CD4-positive, alpha-beta T cell treated with Interleukin-6 at 100 ng/mL for 8 hours (primary cell): ENCODE measurements at places on chromosomes 5 and 9.

DNA sequence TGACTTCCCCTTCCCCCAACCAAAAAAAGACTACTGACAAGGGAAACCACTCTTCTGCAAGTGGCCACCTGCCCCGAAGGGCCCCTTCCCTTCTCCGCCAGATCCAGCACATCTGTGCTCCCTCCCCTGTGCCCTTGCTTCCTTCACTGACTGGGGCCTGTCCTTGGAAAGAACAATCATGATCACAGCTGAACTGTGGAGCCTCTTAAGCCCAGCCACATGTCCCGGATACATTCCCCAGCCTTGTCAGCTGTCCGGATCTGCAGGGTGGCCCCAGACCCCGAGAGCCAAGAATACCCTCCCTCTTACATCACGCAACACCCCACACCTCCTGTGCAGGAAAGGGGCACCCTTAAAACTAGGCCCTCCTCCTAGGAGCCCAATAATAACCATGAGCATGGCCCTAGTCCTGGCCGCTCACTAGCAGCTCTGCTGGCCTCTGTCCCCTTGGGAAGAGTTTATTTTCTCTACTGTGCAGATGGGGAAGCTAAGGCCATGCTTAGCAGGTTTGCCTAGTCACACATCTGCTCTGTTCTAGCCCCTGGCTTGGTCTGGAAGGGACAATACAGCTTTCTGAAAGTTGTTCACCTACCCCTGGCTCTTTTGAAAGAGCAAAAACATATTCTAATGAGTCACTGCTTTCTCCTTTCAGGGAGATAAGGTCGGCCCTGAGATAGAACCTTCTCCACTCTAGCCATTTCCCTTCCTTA lies 3.8 kb downstream of the SPRY4 start:
- no peak for DNase-seq

GRCh38 chr5:107483231-107484024 lies 187.3 kb downstream of the EFNA5 start:
- no peak for DNase-seq

DNA sequence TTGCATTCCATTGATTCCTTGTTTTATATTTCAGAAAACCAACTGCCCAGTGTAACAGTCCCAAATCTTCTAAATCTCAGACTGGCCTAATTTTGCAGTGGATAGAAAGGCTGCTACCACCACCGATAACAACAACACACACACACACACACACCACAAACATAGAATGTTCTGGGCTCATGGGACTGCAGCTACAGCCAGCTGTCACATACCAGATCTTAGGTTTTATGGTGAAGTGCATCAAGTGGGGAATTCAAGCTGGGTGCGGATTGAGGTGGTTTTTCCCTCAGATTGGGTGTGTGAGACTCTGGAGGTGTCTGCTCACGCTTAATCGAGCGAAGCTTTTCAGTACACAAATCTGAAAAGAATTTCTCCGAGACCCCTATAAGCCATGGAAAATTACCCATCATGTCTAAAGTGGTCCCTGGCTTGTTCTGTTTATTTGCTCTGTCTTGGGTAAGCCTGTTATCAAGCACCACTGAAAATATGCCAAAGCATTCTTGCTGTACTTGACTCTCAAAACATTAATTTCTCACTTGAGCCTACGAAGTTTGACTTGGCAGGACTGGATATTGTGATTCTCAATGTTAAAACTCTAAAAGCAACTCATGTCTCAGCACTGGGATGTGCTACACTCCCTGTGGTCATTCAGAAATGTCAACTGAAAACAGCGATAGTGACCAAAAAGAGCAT lies 71.1 kb downstream of the ALDH7A1 start:
- DNase-seq: no peak

DNA sequence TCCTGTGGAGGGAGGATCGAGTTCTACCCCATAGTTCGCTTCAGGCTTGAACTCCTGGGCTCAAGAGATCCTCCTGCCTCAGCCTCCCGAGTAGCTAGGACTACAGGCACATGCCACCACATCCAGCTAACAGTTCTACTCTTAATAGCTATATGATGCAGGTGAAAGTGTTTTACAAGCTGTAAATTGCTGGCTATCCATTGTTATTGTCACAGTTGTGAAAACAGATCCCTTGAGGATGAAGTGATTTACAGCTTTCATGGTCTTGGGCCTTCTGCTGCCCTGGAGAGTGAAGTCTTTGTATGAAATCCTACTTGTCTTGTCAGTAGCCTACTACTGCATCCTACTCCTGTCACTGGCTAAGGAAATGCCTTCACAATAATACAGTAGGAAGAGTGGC lies 48.0 kb downstream of the GRAMD2B start:
- DNase-seq: no peak

GRCh38 chr5:56389261-56389660 lies 156.1 kb upstream of the ANKRD55 start:
- DNase-seq: no peak

DNA sequence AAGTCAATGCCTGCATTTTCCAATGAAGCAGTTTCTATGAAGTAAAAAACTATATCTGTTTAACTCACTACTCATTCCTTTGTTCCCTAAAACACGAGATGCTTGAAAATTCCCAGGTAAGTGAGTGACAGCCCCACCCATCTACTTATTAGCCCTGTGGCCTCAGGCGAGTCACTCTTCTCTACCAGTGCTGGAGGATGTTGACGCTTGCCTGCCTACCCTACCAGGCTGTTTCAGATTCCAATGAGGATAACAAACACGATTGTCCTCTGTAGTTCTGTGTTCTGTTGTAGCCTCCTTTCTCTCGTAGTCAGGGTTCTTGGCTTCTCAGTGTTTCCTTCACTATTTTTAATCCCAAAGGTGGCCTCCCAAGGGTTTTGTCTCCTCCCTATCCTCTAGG lies 388.8 kb downstream of the KDM4C start:
- no peak for DNase-seq

- no peak for DNase-seq
Measured at GRCh38 chr9:134014946-134015345, 10.3 kb upstream of the BRD3OS start.

DNA sequence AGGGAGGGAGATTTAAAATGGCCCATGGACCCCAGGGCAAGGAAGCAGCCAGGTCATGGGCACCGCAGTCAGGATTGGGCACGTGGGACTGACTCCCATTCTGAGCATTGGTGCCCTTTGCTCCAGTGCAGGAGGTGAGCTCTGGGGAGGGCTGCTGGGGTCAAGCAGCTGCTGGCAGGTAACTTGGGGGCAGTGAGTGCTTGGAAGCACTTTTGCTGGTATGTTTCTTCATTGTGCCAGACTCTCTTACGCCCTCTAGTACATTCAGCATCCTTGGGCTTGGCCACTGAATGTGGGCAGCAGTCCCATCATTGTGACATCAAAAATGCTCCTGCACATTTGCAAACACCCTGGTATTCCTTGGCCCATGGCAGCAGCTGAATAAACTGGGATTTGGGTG lies 32.7 kb downstream of the PRRC2B start:
- DNase-seq: no peak

GRCh38 chr5:35229076-35230037 lies 930 bp downstream of the PRLR start:
- no peak for DNase-seq
